ENCODE measurements at places on chromosomes 3 and 15. TPM values are rescaled to one million over a fixed set of nuclear protein-coding genes. Genes with fewer than 3 reads are reported as not detected.

DNA sequence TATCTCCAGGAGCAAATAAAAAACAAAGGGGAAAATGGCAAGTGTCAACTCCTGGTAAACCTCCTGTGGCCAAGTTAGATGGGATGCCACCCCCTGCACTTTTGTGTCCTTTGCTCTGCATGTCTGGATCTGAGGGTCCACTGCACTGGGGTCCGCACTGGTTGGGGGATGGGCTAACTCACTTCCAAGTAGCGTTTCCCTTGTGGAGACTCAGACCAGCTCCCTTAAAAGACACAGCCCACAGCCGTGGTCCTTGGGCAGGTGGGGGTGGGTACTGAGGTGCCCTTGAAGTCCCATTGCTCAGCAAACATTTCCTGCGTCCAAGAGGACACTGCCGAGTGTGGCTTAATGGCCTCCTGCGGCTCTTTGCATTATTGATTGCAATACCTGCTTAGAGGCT, 188.2 kb downstream of the MEGF11 start:
- DNase-seq = peak; percentile 40

DNA sequence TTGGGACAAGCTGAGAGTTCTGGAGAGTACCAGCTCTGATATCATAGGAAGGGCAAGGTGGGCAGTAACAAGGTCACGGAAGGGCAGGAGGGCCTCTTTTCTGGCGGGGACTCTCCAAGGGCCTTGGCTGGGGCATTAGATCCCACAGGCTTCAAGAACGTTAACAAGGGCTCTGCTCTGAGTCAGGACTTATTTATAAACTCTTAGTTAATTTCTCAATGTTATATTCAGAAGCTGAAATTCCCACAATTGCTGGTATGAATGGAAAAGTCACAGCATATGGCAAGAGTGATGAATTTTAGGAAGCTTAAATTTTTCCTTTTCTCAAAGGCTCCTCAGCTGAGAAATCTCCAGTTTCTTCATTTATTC, 320.2 kb upstream of the TBC1D5 start:
- no peak for DNase-seq

DNA sequence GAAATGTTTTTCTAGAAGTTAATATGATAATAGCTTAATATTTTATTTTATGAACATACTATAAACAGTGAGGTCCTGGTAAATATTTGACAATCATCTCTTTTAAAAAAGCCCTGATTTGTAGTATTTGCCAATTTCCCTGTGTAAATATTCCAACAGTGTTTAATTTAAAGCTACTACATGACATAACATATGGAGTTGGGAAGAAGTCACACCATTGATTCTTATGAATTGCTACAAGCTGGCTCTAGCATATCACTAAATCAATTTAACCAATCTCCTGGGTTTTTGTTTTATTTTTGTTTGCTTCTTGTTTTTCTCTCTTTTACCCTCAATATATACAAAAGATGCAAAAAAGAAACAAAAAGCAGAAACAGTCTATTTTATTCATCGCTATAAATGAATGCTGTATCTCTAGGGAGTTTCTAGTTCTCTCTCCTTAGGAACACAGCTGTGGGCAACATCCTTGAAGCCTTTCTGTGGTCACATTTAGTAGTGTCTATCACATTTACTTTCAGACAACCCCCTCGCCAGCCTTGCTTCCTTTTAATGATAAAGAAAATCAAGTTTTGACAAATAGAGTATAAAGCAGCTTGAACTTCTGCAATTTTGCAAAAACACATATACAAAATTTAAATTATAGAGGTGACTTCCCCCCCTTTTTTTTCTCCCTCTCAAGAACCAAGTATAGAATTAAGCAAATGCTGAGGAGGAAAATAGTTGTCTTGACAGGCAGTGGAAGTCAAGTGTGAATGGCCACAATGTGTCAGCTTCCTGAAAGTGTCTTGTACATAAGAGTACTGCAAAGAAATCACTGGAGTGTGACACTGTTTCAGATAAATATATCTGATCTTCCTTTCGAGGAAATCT, 21.4 kb downstream of the CCR1 start:
- no peak for DNase-seq

- DNase-seq = no peak
These were observed 4.2 kb upstream of the WNT5A start for GRCh38 chr3:55491296-55491816.

DNA sequence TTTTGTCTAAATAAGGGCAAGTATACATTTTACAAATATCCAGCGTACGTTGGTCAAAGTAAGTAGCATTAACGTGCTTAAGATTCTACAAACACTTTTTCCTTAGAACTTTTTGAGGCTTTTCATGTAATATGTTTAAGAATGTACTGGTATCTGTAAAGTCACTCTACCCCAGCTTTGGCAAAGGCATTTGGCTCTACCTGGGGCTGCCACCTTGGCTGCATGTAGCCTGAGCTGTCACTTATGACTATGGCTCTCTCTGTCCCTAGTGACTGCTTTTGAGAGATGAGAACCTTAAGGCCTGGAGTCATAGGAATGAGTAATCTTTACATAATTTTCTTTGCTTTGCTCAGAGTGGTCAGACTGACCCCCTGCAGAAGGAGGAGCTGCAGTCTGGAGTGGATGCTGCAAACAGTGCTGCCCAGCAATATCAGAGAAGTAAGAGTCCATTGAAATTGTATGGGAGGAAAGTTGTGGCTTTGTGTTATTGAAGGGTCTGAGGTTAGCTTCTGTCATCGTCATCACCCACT, 61.2 kb downstream of the IQGAP1 start:
- DNase-seq = no peak

- DNase-seq = no peak
These were observed 6.9 kb downstream of the CRBN start for GRCh38 chr3:3172627-3173026.

DNA sequence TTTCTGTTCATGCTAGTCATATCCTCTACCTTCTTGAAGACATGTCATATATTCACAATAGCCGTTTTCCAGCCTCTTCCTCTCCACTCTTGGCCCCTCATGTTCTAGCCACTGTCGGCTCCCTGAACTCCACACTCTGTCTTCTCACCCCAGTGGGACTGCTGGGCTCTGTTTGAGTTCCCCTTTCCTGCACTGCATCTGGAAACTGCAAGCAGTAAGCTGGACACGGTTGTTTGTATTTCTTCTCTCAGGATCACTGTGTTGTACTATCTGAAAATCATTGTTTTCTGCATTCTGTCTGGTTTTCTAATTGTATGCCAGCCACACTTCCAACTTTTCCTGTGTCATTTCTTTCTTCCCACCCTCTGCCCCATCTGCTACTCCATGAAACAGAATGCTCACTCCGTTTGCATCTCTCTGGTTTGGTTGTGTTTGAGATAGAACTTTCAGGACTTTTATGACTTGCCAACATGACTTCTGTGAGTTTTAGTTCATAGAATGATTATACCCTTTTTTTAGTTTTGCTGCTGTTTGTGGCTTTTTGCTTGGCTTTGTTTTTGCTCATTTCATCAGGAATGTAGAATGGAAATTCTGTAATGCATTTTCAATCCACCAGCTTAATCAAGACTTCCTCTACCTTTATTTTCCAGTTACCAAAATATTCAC, 192.3 kb downstream of the PLCL2 start:
- DNase-seq = no peak

DNA sequence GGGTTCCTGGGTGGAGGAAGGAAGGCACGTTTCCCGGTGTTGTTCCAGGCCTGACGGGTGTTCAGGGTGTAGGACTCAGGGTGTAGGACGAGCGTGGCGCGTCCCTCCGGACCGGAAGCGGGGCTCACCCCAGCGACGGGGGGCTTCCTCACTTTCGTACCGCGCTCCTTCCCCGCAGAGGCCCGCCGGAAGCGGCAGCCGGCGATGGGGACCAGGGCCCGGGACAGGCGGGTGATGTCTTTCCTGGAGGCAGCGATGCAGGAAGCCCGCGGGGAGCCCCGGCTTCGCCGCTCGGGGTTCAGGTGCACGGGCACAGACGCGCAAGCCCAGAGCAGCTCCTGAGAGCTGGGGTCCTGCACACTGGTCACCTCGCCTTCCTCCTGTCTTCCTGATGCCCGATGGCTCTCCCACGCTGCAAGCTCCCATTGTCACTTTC, 13.4 kb downstream of the FOXL2NB start:
- no peak for DNase-seq

DNA sequence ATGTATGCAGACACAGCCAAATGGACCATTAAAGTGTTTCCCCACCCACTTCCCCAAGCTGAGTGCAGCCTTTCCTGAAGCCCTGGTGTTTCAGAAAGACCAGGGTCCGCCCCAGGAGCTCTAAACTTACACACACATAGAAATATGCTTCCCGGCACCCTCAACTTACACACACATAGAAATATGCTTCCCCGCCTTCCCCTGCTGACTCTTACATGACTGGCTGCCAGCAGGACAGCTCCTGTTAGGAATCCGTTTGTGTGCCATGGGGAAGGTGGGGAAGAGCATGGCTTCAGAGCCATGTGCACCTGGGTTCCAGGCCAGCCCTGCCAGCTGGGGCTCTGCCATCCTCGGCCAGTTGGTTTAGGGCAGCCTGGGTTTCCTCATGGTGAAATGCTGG, 3.6 kb downstream of the CLEC3B start:
- no peak for DNase-seq

- DNase-seq = no peak
These were observed 60.8 kb upstream of the MEF2A start for GRCh38 chr15:99504823-99505551.

DNA sequence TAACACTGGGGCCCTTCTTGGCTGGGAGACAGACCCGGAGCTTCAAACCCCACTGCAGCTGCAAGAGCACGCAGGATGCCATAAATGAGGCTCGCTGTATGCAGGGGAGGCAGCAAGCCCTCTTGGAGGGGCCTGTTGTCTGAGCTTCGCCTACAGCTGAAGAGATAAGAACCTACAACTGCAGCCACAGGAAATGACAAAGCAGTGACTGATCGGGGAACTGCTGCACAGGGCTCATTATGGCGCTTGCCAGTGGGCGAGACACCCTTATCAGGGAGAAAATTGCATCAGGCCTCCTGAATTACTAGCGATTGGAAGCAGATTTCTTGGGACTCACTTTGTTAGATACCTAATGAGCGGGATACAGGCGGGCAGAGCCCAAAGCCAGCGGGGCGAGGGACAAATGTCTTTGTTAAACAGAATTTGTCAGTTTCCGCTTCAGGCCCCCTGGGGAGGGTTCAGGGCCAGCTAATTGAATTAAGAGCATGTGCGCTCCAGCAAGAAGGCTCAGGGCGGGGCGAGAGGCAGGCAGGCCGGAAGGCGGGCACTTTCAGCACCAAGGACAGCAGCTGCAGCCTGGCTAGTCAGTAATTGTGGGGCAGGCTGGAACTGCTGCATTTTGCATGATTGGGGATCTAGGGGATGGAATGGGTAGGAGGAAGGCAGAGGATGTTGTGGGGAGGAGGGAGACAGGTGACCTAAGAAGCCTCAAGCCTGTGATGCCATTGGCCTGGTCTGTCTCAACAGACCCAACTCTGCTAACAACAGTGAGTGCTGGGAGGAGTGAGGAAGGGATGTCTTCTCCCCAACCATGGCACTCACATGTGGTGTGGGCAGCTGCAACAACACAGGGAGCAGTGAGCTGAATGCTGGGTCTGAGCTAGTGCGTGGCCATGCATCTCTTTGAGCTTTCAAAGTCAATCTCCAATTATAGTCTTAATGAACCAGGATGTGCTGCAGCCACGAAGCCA, 55.3 kb downstream of the CCDC33 start:
- peak; percentile 68 for DNase-seq

GRCh38 chr15:66117841-66118240, 135.7 kb downstream of the MEGF11 start:
- no peak for DNase-seq

DNA sequence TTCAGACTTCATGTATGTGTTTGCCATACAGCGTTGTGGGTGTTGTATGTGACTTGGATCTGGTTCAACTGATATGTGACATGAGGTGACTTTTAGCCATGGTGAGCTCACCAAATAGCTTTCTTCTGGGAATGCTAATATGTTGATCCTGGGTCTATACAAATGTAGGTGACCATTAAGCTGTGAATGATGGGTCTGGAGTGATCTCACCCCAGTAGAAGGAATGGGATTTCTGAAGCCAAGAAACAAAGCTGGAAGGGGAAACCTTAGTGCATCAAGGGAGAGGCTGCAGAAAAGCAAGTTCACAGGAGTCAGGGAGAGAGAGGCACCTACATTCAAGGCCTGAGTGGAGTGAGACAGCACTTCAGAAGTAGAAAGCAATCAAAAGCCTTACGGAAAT, 421.0 kb upstream of the THRB start:
- no peak for DNase-seq

GRCh38 chr3:181735911-181736310, 24.2 kb downstream of the SOX2 start:
- DNase-seq = no peak

DNA sequence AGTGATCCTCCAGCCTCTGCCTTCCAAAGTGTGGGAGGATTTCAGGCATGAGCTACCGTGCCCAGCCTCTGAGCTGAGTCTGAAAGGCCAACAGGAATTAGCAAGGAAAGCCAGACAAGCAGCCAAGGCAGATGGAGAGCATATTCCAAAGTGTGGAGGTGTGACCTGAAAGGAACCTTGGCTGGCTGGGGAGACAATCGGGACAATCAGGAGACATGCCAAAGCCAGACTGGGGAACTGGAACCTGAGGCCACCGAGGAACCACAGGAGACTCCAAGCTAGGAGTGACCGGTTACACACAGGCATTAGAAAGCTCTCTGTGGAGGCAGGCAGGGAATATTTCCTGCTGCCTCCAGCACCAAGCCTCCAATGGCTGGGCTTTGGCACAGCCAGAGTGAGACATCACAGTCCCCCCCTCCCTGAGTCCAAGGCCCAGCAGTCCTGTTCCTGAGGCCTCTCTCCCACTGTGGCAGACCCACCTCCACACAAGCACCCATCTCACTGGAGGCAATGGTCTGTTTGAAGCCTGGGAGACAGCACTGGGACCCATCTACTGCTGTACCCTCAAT, 4.5 kb upstream of the C15orf39 start:
- DNase-seq = no peak

- no peak for DNase-seq
These were observed 33.2 kb upstream of the SPPL2A start for GRCh38 chr15:50798684-50799083.

- no peak for DNase-seq
These were observed 450.4 kb downstream of the FOXP1 start for GRCh38 chr3:71132995-71133730.

Gene TJP1
- total RNA-seq = 122 TPM

Gene RFTN1
- total RNA-seq = 23.4 TPM

Gene POPDC2
- total RNA-seq = 181 TPM

Gene MAPK6
- total RNA-seq = 24.1 TPM

Gene CMSS1
- 13.9 TPM for total RNA-seq

Gene PRTG
- total RNA-seq = 2.1 TPM

Gene GOLGA6D
- total RNA-seq = not detected

Gene APOD
- 160 TPM for total RNA-seq
